ENCODE measurements at places on chromosomes 3 and 15.

DNA sequence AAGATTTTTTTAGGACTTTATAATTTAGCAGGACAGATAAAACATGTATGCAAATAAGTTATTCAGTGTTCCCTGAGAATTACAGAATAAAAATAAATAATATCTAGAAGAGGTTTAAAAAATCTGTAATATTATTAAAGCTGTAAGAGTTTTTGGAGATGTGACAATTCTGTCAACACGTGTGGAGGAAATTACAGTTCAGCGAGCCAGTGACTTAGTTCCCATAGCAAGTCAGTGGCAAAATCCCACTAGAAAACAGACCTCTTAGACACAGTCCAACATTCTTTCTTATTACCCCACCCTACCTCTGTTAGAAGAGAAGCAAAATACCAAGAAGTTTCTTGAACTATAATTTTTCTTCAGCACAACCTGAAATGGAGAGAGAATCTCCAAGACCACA is 16.2 kb upstream of the DENND6A start:
- no peak for DNase-seq

GRCh38 chr3:114299941-114300624 is 6.3 kb downstream of the TIGIT start:
- no peak for DNase-seq

- no peak for DNase-seq
These were observed 148.7 kb downstream of the LRRK1 start for GRCh38 chr15:101067660-101068522.

DNA sequence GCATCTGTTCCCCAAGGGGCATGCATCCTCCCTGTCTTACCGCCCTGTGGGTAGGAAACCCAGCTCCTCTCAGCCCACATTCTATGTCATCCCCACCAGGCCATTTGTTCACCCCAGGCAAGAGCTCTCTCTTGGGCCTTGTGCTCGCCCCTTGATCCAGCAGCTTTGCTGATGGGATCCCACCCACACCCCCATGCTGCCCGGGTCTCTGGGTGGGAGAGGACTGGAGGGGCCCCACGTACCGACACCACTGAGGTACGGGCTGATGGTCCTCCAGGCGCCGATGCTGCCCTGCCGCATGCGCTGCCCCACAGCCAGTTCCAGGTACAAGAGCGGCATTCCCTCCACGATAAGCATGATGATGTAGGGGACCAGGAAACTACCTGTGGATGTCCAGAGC is 14.5 kb downstream of the SLC6A20 start:
- DNase-seq: no peak

GRCh38 chr3:123952844-123953520 is 8.0 kb downstream of the CCDC14 start:
- DNase-seq: no peak

- no peak for DNase-seq
These were observed 583.0 kb upstream of the ROBO1 start for GRCh38 chr3:80350771-80351170.
